ENCODE measurements at places on chromosomes 3 and 15.

DNA sequence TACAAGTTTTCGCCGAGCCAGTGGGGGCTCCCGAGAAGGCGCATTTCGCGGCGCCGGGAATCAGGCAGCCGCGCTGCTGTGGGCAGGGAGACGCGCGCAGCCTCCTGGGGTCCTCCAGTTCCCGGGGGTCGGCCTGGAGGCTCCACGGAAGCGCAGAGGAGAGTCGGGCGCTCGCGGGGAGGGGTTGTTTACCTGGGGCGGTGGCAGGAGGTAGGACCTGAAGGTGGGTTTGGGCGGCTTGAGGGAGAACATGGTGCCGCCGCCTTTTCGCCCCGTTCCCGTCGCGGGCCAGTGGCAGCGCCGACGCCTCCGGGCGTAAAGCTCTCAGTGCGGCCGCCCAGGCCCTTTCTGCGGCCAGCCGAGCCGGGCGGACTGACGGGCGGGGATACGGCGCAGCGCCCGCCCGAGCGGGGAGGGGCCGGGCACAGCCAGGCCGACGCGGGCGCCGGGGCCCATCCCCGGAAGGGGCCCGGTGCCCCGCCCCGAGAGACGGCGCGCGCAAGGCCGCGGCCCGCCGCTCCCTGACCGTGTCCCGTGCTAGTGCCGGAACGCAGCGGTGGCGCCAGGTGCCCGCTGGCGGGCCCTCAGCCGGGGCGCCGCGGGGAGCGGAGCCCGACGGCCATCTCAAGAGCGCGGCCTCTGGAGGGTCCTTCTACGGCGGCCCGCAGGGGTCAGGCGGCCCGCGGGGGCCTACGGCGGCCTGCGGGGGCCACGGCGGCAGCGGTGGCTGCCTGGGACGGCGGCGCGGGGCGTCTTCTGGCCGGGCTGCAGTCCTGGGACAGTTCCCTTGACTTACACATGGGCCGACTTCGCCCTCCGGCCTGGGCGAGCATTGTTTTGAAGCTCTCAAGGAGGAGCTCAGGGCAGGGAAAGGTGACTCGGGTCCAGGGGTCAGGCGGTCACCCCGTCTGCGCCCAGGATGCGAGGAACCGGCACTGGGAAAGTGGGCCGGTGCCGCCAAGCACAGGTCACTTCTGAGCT, at the start of gene MTMR10:
Gene MTMR10 (minus strand): TSS at position 374 of the 981 bp plus-strand sequence. CDS start 122 bp downstream, at position 252.
- DNase-seq = peak; percentile 59

DNA sequence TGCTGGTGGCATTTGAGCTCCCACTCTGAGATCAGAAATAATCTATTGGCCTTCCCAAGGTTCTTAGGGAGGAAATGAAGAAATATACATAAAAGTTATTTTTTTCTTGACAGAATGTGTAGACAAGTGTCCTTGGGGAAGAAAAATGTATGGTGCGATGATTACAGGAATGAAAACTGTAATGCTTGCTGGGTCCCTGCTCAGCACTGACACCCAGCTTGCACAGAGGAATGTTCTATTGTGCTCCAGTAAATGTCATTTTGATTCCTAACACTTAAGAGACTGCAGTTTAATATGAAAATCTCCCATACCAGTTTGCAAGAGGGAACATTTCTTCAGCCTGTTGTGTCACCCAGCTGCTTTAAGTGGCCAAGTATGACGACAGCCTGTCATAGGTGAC, 271.3 kb upstream of the TPM1 start:
- no peak for DNase-seq

GRCh38 chr15:68271854-68272471, 5.6 kb upstream of the FEM1B start:
- DNase-seq = no peak

GRCh38 chr3:10193692-10194327, 29.1 kb downstream of the IRAK2 start:
- no peak for DNase-seq

DNA sequence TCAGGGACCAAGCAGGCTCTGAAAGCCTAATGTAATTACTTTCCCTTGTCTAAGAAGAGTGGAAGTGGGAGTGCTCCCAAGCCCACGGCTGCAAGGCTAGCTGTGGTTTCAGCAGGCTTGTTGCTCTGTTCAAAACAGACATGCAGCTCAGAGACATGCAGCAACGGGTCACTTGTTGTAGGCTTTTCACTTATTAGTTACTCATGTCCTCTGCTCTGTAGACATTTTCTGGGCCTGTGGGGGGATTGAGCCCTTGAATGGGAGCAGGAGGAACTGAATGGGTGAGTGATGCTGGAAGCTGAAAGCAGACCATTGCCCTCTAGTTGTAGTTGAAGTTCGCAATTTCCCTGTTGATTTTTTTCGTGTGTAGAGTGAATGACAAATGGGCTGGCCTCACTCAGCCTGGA, 261.9 kb upstream of the NR2E3 start:
- no peak for DNase-seq

DNA sequence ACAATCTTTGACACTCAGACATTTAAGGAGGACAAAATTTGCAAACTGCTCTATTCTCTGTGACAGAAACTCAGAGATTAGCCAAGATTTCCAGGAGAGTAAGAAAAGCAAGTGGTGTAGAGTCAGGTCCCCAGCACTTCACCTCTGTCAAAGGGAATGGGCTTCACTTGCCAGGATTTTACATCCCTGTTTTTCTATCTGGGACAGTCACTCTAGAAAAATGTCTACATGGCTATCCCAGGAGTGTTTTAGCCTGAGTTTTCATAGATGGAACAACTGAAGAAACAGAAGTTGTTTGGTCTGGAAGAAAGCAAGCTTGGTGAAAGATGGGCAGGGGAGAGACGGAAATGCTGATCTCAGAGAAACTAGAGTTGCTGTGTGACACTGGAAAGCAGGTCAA, 3.0 kb downstream of the FAM219B start:
- DNase-seq = no peak

DNA sequence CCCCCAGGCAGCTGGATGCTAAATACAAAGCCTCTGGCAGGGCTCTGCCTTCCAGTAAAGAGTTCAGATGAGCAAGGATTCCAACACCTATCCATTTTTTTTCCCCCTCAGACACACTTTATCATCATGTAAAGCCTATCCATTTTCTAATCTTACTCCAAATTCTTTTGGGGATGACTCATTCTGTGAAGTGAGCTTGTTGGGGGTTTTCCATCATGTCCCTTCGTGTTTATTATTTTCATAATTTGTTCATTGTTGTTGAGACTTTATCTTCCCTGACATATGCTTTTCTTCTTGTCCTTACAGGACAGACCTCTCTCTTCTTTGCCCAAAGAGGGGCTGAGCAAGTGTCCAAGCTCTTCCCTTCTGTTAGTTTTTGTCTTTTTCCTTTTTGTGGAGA, 34.7 kb upstream of the SH3BP5 start:
- DNase-seq = no peak

- no peak for DNase-seq
Observed at GRCh38 chr3:177375316-177375715, 178.0 kb upstream of the TBL1XR1 start.

- DNase-seq = no peak
Observed at GRCh38 chr15:93706495-93707292, 524.7 kb upstream of the MCTP2 start.

GRCh38 chr3:60064210-60065178, 1014.7 kb upstream of the CFAP20DC start:
- DNase-seq = no peak

- DNase-seq = no peak
Observed at GRCh38 chr15:77119446-77119845, 48.5 kb upstream of the TSPAN3 start.

GRCh38 chr3:163753033-163753432, 1325.3 kb downstream of the SI start:
- no peak for DNase-seq

DNA sequence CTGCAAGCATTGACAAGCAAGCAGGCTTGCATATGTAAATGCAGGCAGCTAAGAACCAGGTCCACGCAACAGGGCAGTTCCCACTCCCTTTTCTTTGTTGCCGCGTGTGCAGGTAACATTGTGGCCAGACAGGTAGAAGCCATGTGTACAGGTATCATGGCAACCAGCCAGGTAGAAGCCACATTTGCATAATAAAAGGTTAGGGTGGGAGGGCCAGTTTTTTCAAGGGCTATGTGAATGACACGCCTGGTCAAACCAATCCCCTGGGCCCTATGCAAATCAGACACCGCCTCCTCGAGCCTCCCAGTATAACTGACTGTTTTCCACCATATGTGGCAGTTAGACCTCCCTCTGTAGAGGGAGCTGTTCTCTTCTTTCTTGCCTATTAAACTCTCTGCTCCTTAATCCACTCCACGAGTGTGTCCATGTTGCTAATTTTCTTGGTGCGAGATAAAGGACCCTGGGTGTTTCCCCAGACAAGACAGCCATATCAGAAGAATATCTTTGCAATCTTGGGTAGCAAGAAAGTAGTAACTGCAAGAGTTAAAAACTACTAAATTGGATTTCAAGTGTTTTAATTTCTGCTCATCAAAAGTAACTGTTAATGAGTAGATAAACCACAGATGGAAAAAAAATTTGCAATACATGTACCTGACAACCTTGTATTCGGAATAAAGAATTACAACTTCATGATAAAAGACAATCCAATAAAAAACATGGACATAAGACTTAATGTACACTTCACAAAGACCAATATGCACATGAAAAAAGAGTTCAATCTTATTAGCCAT, 21.8 kb downstream of the PCOLCE2 start:
- DNase-seq = no peak

GRCh38 chr15:51726302-51727073, 11.0 kb downstream of the LYSMD2 start:
- DNase-seq = no peak

DNA sequence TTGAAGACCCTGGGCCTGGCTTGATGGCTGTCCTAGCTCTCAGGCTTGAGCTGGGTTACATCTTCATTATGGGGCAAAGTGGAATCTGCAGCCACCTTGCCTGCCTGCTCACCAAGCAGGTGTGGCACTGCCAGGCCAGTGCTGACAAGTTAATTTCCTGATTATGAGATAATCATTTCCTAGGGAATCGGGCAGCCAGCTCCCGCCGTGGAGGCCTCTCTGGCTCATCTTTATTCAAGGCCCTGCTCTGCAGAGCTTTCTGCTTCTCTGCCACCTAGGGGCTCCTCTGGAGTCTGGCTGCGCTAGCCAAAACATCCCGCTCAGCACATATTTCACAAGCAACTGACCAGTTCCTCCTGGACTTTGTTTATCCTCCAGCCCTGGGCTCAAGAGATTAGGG, 9.9 kb downstream of the LOXL1 start:
- DNase-seq = no peak

DNA sequence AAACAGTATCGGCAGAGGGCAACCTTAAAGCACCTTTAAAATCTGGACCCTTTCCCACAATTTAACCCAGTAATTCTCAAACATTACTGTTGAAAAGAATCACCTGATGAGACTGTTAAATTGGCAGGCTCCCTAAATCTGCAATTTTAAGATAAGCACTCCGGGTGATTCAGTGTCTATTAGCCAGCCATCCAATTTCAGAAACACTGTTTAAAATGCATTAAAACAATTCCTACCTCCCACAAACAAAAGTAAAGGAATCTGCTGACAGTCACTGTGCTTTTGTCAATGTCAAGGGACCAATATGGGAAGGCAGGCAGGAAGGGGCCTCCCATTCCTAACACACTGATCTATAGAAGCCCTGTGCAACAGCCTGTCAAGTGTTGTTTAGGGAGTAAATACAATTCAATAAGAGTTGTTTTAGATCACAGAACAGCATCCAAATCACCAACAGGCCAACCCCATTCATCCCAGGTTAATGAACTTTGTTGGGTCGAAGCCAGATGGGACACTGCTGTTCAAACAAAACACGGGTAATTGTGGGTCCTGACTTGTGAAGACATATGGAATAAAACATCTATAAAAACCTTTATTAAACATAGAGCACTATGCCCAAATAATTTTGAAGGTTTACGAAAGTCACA, 21.4 kb downstream of the SIAH2 start:
- DNase-seq = no peak

DNA sequence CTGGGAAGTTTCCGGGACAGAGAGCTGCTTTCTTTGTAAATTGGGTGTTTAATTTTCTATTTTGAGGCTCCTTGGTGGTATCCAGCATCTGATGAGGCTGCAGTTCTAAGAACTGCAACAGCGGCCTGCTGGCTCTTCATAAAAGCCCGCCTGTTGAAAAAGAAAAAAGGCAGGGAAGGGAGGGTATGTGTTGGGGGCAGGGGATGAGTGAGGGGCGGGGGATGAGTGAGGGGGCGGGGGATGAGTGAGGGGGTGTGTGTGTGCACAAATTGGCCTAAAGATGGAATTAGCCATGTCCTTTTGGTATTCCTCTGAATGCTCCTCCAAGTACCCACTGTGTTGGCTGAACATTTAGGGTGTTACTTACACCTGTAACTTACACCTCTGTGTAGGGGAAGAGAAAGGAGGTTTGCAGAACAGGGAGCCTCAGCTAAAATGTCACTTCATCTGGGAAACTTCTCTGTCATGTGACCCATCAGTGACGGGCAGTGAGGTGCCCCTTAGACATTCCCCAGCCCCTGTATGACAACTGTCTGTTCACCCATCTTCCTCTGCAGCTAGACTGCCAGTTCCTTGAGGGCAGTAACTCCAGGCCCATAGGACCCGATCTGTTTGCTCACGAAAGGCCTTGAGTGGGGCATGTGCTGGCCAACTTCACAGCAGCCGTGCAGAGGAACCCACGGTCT, 57.6 kb downstream of the LRIG1 start:
- DNase-seq = no peak

- no peak for DNase-seq
Observed at GRCh38 chr3:41186297-41186696, 13.0 kb upstream of the CTNNB1 start.

- no peak for DNase-seq
Observed at GRCh38 chr3:186070996-186071395, 37.9 kb downstream of the ETV5 start.

GRCh38 chr3:44321335-44321734, 17.2 kb upstream of the TCAIM start:
- DNase-seq = no peak

GRCh38 chr3:98482717-98483482, 14.6 kb upstream of the OR5K2 start:
- DNase-seq = no peak

DNA sequence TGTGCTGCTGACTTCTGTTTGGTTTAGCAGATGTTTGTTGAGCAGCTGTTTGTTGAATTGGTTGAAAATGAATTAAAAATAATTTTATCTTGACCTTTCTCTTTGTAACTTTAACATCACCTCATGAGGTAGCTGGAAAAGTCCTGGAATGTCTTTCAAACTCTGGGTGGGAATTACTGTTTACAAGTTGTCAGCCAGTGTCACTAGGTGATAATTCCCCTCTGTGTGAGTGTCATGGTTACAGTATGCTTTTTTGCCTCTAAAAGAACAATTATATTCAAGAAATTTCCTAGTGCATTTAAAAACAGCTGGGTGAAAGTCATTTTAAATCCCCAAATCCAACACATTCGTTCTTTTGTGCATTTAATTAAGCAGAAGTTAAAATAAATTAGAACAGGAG, 113.2 kb downstream of the PTPRG start:
- no peak for DNase-seq

GRCh38 chr15:40048211-40048792, 9.3 kb upstream of the SRP14 start:
- DNase-seq = no peak

DNA sequence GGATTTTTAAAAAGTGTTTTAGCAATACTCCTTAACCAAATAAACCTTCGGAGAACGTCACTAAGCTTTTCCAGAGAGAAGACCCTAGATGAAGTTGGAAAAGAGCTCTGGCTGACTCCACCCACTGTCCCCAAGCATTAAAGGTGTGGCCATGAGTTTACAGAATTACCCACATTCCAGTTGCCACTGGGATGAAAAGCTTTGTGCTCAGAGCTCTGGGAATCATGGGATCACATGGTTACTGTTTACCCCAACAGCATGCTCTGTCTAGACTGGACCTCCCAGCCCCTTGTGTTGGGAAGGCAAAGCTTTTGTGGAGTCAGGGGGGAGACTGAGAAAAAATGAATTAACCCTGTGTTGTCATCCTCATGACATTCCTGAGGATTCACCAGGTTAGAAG, 55.3 kb downstream of the CCK start:
- DNase-seq = no peak

- no peak for DNase-seq
Observed at GRCh38 chr3:55272031-55272645, 215.0 kb downstream of the WNT5A start.

Measured in T-helper 9 cell (primary cell).